ENCODE measurements at places on chromosomes 11 and 22. TPM values are rescaled to one million over a fixed set of nuclear protein-coding genes. Genes with fewer than 3 reads are reported as not detected.
A peak's percentile ranks its signal among the peaks of the same experiment; 100 is the strongest.

LTO1 gene
- 13.9 TPM for total RNA-seq

CCDC73 gene
- 0.04 TPM for total RNA-seq

NXPE2 gene
- not detected for total RNA-seq

NUP160 gene
- 52.4 TPM for total RNA-seq

TUB gene
- 16.4 TPM for total RNA-seq

GRCh38 chr11:87463486-87464102 lies 425.9 kb downstream of the TMEM135 start:
- peak; percentile 41 for DNase-seq

DNA sequence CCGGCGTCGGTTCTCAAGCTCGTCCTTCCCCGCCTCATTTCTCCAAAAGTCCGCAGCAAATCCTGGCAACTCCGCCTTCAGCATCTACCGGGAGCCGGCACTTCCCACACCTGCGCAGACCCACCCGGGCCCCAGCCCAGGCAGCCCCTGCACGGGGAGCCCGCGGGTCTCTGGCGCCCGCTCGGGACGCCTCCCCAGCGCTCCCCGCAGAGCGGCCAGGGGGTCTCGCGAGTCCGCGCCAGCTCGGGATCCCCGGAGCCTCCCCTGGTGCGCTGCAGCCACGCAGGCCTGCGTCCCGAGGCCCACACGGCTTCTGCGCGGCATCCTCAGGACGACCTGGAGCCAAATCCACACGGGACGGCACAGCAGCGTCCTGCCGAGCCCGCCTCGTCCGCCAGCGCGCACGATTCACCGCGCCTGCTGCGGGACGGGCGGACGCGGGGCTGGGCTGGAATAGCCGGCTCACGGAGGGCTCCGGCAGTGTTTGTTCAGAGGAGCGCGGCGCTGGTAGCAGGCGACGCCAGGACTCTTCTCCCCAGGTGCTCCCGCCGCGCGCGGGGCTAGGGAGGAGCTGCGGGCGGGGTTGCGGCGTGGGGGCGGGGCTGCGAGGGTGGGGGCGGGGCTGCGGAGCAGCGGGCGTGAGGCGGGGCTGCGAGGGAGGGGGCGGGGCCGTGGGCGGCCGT lies 816 bp upstream of the PHRF1 start:
- DNase-seq: peak; percentile 83

GRCh38 chr11:37926772-37927171 lies 1328.7 kb upstream of the RAG2 start:
- no peak for DNase-seq

GRCh38 chr22:49747130-49747529 lies 80.5 kb downstream of the BRD1 start:
- no peak for DNase-seq

- no peak for DNase-seq
Measured at GRCh38 chr11:10894666-10895065, 36.8 kb upstream of the ZBED5 start.

GRCh38 chr11:23789938-23790371 lies 706.9 kb upstream of the LUZP2 start:
- no peak for DNase-seq

DNA sequence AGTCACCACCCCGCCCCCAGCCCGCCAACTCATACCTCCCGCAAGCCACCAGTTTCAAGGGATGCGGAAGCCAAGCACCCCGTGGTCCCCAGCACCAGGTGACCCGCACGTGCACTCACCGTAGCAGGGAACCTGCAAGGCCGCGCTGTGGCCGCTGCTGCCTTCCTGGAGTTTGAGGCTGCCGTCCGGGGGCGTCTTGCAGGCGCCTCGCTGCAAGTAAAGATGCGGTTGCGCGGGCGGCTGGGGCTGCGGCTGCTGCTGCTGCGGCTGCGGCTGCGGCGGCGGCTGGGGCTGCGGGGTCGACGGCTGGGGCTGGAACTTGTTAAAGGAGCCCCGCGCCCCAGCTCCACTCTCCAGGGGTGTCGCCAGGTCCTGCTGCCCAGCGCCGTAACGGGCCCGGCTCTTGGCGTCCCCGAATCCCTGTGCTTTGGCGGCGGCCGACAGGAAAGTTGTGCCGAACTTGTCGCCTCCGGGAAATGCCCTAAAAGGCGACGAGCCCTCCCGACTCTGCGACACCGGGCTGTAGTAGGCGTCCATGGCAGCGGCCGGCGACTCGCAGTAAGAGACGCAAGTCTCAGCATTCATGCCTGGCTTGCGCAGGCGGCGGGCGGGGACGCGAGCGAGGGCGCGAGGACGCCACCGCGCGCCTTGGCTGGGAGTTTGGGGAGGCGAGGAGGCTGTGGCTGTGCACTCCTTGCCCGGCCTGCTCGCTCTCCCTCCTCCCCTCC lies at the start of gene ALX4:
Gene ALX4, minus strand, starts transcription at position 662 of the 728 bp plus-strand sequence. Its CDS starts 77 bp downstream, at position 585.
- peak; percentile 91 for DNase-seq

DNA sequence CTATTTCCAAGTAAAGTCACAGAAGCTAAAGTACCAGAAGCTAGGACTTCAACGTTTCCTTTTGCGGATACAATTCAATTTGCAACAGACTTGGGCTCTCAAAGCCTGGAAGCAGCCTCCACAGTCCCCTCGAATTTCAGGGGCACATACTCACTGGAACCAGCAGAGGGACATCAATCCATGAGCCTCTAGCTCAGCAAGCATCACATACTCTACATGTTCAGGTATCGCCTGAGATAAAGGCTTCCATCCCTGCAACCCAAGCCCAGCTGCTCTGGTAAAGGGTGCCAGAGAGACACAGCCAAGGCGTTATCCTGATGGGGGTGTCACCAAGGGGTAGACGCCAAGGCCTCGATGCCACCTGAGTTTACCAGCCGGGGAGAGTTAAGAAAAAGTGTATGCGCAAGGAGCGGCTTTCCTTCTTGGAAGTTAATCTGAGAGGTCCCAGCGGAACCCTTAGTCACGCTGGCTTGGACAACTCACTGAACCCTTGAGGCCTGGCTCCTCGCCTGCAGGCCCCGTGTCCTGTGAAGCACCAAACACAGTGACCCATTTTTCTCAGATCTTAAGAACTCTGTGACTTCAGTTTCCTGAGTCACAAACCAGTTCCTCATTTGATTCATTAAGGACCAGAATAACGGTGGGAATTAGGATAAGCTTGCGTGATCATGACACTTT lies 13.0 kb downstream of the LTO1 start:
- peak; percentile 88 for DNase-seq

DNA sequence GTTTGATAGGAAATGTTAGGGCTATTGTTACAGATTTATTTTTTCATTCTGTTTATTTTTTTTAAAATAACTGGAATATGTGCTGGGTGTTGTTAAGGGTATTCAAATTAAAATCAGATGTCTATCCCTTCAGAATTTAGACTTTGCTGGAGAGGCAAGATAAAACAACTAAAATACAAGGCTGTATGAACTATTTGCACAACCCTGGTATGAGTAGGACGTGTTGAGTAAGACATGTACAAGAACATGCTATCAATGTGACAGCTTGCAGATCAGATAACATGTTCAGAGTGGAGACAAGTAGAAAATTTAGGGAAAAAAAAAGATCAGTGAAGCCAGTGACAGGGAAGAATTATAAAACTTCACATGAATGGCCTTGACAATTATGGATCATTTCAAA lies 853.5 kb downstream of the METTL15 start:
- DNase-seq: no peak

- DNase-seq: peak; percentile 97
Measured at GRCh38 chr22:17748555-17749353, 25.5 kb downstream of the BID start.

DNA sequence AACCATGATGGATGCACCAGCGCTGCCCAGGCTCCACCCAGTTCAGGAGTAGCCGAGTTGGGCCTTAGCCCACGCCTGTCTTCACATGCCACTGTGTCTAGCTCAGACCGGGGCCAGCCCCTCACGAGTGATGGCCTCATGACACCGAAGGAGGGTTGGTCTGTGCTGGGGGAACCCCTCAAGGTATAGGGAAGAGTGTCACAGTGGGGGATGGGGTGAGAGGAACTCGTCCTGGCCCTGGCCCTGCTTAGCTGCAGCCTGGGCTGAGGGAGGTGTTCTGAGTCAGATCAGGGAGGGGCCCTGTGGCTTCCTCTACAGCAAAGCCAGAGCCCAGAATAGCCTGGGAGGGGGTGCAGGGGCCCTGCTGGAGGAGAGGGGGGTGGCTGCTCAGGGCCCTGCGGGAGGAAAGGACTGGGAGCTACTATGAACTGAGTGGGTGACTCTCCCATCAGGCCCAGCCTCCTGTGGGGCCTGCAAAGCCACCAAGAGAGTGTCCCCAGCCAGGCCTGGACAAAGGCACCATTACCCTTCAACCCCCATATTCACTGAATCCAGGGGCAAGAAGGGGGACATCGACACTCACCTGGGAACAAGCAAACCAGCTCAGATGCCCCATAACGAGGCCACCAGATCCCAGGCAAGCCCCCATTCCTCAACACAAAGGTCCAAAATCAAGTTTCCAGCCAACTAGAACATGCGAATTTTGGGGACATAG lies 41.2 kb downstream of the IGLL5 start:
- DNase-seq: peak; percentile 40

DNA sequence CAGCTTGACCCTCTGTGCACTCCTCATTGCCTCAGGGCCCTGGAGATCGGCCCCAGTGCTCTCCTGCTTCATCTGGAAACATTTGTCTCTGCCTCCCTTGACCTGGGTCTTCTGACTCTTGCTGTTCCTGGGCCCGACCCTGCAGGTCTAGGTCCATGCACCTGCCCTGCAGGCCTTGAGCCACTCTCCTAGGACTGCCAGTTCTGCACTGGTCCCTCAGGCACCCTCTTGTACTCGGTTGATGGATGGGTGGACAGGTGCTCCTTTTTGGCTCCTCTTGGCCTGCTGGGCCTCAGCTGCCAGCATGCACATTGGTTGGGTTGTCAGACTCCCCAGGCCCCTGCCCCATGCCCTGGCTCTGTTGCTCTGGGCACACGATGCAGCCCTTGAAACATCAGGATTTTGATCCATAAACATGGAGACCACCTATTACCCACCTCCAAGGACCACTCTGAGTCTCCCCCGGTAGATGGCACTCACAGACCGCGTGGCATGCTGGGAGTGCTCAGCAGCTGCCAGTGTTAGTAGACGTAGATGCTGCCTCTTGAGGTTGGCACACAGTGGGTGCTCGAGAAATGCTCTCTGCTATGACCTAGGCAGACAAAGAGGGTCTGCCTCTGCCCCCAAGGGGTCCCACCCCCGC lies 20.2 kb upstream of the ACR start:
- no peak for DNase-seq

DNA sequence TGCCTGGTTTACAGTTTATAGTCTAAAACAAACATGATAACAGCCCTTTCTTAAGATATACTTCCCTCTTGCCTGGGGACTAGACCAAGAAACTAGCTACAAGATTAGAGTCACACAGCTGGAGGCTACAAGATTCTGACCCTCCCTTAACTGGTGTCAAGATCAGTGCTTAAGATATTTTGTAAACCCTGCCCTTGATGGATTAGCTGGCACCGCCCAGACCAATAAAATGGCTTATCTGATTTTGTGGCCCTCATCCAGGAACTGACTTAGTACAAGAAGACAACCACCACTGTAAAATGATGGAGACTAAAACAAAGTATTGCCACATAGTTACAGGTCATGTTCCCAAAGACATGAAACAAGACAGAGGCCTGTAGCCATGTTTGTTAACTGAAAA lies 53.4 kb downstream of the FAM181B start:
- DNase-seq: no peak

GRCh38 chr11:2156416-2157182 lies 4.4 kb downstream of the INS start:
- peak; percentile 96 for DNase-seq

GRCh38 chr11:22539821-22540256 lies 85.8 kb downstream of the FANCF start:
- peak; percentile 8 for DNase-seq

- no peak for DNase-seq
Measured at GRCh38 chr22:41780746-41781505, 19.6 kb upstream of the CCDC134 start.

- DNase-seq: peak; percentile 39
Measured at GRCh38 chr11:73648571-73649046, 2.2 kb downstream of the PLEKHB1 start.

DNA sequence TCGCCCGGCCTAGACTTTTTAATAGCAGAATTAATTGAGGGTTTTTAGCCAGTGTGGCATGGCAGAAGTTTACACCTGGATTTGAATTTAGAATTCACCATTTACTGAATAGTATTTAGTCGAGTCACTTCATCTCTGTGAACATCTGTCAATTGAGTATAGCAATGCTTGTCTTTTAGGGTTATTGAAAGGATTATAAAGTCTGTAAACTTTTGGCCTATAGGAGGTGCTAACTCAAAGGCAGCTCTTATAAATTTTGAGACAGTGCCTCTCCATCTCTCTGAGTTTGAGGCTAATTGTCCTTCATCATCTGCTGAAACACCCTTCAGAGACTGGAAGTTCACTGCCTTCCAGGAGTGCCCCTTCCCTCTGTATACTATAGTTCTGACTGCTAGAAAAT lies 205.0 kb downstream of the NELL1 start:
- DNase-seq: no peak

GRCh38 chr11:11406652-11407051 lies 53.6 kb upstream of the CSNK2A3 start:
- no peak for DNase-seq
